Activated naive CD4-positive, alpha-beta T cell treated with anti-CD3 and anti-CD28 coated beads, Interleukin-2, amount 50 U/mL, for 72 hours (primary cell): ENCODE measurements at places on chromosomes 3 and 15. TPM values are rescaled to one million over a fixed set of nuclear protein-coding genes. Genes with fewer than 3 reads are reported as not detected.

- DNase-seq = no peak
These were observed 23.7 kb downstream of the LRRK1 start for GRCh38 chr15:100942656-100943425.

DNA sequence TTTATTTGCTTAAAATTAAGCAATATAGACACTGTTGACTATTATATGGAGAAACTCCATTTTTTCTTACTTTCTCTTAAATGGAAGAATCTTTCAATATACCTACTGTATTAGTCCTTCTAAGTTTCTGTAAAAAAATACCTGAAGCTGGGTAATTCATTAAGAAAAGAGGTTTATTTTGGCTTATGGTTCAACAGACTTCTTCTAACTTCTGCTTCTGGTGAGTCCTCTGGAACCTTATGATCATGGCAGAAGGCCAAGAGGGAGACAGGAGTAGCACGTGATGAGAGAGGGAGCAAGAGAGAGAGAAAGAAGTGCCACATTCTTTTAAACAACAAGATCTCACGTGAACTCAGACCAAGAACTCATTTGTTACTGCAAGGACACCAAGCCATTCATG is 573.3 kb downstream of the MCTP2 start:
- DNase-seq = no peak

DNA sequence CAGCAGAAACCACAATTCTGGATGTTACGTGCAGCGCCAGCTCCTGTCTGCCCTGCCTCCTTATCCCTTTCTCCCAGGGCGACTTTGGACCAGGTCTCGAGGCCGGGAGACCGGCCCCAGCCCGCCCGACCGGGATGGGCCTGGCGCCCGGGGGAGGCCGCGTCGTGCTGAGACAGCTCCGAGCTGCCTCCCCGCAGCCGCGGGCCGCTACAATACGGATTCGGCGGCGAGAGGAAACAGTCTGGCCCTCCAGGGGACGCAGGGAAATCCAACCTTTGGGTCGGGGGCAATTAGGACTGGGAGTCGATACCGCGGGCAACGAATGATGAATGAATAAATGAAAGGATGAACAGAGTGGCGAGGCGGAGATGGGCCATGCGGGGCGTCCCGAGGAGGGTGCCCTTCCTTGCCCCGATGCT is 537 bp downstream of the GRAMD2A start:
- peak; percentile 38 for DNase-seq

DNA sequence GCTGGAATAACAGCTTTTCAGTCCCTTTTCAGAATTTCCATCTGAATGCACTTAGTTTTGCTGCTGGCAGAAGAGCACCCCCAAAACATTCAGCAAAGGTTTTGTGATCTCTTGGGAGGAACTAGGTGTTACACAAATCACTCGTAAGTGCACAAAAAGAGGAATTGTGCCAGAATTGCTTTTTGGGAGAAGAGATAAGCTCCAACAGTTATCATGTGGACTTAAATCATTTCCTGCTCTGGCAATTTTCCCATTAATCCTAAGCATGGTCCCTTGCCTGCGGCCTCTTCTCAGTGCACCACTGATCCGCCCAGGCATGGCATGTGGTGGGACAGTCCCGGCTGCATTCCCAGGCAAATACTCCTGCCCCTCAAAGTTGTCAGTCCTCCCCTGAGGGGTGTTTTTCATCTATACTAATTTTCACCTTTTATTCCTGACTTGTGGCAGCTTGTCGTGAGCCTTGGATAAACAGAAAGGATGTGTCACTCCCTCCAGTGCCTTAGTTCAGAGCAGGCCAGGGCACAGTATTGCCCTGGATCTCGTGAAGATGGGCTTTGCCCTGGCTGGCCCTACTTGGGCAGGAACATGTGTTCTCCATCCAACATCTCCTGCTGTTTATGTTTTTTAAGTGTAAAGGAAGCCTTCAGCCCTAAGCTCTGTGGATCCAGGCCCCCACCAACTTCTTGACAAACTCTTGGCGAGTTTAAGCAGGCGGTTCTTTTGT is 44.6 kb upstream of the VILL start:
- no peak for DNase-seq

GRCh38 chr3:157692468-157692867 is 189.3 kb upstream of the VEPH1 start:
- no peak for DNase-seq

GRCh38 chr3:29255854-29256696 is 24.8 kb upstream of the RBMS3 start:
- DNase-seq = no peak

DNA sequence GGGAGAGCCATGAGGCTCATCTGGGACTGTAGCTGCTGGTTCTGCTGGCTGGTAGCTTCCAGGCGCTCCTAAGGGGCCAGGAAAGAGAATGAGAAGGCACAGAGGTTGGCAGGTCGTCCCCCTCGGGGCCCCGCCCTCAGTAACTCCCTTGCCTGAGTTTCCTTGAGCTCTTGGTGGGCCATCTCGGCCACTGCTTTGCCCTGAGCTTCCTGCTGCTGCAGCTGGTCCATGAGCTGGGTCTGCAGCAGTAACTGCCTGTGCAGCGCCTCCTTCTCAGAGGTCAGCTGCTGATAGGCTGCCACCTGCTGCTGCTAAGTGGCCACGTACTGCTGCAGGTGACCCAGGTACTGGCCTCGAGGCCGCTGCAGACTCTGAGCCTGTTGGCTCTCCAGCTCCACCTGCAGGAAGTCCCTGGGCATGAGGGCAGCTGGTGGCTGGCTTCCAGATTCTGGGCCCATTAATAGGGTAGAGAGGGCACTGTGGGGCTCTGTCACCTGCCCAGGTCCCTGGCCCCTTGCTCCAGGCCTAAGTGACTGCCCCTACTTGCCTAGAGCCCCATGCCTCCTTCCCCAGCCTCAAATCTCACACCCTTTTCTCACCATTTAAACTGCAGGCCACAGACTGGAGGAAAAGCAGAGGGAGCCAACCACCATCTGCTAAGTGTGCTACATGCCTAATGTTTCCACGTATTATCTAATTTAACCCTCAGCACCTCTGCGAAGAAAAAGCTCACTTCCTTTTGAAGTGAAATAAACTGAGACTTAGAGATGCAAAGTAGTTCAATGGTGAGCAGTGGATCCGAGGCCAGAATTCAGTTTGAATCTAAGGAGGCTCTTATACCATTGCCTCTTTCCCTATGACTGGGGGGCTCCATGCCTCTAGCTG is 10.8 kb upstream of the VPS33B start:
- DNase-seq = peak; percentile 71

DNA sequence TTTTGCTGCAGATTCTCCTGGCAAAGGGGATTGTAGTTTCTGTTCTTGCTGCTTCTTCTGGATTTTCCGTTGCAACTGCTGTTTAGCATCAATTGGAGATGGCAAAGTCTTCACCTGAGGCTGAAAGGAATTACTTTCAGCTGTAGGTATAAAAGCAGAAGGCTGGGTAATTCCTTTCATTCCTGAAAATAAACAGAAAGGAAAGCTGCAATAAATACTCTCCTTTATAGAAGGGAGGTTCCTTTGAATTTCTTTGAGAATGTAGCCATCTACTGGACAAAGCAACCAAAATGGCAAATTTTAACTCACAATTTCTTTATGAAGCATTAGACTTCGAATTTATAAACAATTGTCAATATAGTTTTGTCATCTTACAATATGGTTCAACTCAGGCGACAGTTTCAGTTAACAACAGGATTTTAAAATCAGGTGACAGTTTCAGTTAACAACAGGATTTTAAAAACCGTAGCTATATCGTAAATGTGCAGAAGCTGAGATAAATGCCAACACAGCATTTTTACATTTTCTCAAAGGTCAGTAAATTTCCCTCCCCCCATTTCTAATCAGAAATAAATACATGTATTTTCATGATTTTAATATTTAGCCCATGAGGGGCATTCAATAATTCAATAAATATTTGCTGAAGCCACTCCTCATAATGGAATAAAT is 104.9 kb upstream of the NEDD4 start:
- no peak for DNase-seq

DNA sequence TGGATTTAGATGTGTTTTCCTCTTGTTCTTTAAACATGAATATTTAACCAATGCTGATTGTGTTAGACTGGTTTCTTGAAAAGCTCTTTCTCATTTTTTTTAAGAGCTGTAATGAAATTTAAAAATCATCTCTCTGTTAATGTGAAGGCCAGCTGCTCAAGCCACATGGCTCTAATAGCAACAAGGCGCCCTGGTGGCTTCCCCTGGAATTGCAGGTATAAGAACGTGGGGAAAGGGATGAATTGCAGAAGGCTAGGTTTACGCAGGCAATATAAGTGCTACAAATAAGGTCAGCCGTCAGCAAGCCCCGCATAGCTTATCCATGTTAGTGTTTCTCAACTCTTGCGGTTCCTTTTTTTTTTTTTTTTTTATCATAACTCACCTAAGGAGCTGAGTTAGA is 108.5 kb downstream of the SAMMSON start:
- peak; percentile 22 for DNase-seq

DNA sequence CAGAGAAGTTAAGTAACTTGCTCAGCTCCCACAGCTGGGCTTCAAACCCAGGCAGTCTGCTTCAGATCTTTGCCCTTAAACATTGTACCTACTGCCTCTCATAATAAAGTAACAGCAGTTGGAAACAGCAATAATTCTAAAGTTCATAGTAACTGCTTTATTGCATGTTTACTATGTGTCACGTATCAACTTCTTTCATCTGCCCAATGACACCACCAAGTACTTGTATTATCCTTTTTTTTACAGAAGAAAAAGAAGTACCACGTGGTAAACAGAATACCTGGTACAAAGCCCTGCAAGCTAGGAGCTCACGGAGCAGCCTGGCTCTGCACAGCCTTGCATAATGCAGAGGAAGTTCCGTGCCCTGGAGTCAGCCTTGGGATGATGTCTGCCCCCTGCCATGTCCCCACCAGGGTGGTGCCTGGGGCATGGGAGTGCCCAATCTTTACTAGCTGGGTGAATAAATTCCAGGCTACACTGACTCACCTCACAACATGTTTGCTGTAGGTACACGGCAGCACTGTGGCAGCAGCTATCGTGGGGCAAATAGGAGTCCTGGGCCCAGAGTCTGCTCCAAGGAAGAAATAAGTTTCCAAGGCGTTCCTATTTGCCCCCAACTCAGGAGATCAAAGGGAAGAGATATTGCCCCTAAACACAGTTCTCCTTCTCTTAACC is 77.2 kb downstream of the LDHAL6B start:
- no peak for DNase-seq

- DNase-seq = no peak
These were observed 129.2 kb upstream of the IL12A start for GRCh38 chr3:159859424-159859823.

- DNase-seq = peak; percentile 22
These were observed 392.0 kb upstream of the RORA start for GRCh38 chr15:61621146-61621545.

- DNase-seq = no peak
These were observed 29.6 kb downstream of the LRRFIP2 start for GRCh38 chr3:37144806-37145205.

DNA sequence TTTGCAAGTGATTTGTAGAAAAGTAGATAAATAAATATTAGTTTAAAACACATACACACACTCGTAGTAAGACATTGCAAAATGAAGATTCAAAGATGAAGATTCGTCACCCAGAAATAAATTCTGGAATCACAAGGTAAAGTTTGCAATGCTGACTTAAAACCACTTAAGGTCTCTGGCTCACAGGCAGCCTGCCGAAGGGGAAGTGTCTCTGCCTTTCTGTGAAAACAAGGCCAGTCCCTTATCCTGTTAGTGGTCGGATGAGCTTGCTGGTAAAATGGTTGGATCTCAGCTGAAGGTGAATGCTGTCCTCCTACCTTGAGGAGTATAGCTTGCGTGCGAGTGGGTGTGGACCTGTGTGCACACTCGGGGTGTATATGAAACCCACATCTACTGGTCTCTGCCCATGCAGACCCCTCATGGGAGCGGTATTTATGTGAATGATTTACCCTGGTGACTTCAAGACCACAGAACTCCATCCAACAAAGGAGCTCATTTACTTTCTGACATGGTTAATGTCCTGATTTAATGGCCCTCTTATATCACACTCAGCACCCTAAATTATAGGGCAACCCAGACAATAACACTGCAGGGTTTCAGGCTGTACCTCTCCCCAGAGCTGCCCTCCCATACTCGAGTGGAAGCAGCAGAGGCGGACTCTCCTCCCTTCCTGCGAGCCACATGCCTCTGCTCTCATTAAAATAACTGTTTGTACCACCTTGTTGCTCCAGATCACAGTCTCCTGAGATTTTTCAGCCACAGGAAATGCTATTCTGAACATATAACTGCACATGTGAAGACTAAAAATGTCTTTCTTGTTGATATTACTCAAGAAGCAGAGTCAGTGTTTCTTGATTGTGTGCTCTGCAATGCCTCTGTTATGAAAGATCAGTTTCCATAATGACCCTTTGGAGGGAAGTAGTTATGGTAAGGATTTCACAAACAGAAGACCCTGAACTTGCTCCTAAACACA is 45.9 kb upstream of the ALDH1A3 start:
- DNase-seq = no peak

GRCh38 chr15:76756381-76756780 is 148.8 kb downstream of the SCAPER start:
- DNase-seq = no peak

DNA sequence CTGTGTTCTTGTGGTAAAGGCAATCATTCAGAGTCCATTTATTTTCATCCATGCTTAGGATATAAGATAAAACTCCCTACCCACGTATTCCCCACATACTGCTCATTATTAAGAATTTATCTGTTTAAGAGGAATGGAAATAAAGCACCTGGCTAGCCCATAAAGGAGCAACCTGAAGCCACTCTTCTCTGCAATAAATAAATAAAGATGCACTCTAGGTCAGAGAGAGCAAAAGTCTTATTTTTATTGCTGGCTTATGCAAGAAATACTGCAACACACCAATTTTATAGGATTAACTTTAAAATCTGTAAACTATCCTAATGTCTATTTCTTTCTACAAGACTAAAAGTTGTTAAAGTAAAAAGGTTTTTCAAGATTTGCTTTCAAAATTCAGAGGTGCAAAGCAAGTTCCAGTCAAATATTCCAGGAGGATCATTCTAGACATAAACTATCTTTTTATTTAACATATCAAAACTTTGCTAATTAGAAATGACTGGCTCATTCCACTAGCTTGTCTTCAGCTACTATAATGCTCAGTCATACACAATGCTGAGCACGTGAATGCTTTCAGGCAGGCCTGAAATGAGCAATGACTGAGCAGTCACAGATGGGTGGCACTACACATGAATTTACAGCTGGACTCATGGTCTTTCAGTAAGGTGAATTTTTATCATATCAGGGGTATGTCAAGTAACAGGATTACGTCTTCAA is 7.1 kb downstream of the TJP1 start:
- DNase-seq = no peak

The MITF gene
- total RNA-seq = 0.23 TPM

The CPLX3 gene
- not detected for total RNA-seq

The TMEM207 gene
- total RNA-seq = not detected

The BCL6 gene
- 103 TPM for total RNA-seq

The CPEB1 gene
- not detected for total RNA-seq

The GOLGA8J gene
- 0.41 TPM for total RNA-seq

The ECE2 gene
- 0.18 TPM for total RNA-seq

The VIPR1 gene
- total RNA-seq = 7.0 TPM

The SCN5A gene
- total RNA-seq = 0.66 TPM

The TICRR gene
- 22.8 TPM for total RNA-seq

The SPESP1 gene
- 1.1 TPM for total RNA-seq

The PAQR5 gene
- total RNA-seq = 0.04 TPM

The GRK7 gene
- total RNA-seq = not detected

The CHST2 gene
- 8.0 TPM for total RNA-seq
